ENCODE measurements at places on chromosomes 12 and 14.
A peak's percentile ranks its signal among the peaks of the same experiment; 100 is the strongest.

GRCh38 chr14:34671716-34672115, 41.8 kb upstream of the SNX6 start:
- no peak for DNase-seq

DNA sequence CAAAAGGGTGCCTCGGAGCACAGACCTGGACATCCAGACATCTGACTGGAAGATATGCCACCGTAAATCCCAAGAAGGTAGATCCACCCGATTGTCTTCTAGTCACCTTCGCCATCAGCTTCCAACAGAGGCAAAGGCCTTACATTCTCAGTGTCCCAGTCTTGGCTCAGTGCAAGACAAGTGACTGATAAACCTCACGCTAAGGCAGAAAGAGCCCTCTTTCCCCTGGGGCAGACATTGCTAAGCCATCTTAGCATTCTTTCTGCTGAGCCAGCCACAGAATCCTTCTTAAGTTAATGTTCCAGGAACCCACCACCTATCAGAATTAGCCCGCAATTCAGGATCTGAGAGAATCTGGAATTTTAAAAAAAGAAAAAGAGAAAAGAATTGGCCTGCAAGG, 4.3 kb upstream of the PLEKHG6 start:
- DNase-seq: no peak

DNA sequence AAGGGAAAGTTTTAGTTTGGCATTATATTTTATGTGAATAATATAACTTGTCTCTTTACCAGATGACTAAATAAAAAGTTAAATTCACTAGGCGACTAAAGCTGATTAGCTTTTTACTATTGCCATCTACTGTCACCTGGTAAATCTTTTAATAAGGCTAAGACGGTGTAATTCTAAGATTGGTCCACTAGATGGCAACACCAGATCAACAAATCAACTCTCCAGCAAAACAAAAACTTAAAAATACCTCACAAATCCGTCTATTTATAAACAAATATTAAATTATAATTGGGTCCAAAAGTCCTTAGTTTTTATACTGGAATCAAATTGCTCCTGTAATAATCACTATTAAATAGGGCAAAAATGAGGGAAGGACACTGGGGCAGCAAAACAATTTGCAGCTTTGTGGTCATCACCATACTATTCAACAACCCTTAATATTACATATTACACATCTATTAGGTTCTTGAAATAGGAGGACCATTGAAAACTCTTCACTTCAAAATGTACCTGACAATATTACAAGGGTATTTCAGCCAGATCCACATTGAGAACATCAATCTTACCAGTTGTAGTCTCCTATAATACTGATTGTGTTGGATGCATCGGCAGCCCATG, 47.9 kb downstream of the GALC start:
- no peak for DNase-seq

- DNase-seq: no peak
Measured at GRCh38 chr12:81809829-81810595, 50.9 kb upstream of the PPFIA2 start.

- DNase-seq: no peak
Measured at GRCh38 chr12:52252728-52253343, 19.8 kb downstream of the KRT7 start.

DNA sequence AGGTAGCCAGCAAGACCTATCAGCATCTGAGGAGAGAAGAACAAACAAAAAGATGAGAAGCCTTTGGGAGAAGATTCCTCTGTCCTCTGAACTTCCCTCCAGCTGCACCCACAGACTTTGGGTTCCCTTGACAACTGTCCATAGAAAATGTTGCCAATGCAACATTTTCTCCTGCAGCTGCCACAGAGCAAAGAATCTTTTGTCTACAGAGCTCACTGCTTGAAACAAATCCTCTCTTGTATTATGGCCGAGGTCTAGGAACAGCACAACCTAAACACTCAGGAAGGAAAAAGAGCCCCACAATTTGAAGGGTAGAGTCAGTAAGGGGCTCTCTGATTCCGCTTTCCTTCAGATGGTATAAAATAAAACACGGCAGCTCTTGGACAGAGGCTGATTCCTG, 14.3 kb downstream of the POMT2 start:
- peak; percentile 63 for DNase-seq

DNA sequence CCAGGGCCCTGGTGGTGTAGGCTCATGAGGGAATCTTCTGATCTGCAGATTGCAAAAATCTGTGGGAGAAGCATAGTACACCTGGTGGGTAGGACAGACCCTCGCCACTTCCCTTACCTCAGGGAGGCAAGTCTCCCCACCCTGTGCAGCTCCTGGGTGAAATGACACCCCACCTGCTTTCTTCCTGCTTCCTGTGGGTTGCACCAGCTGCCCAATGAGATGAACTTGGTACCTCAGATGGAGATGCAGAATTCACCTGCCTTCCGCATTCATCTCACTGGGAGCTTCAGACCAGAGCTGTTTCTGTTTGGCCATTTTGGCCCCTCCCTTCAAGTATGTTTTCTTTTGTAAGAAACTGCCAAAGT, 4.7 kb downstream of the CLEC2D start:
- no peak for DNase-seq

- no peak for DNase-seq
Measured at GRCh38 chr12:124884587-124885438, 21.1 kb upstream of the SCARB1 start.

DNA sequence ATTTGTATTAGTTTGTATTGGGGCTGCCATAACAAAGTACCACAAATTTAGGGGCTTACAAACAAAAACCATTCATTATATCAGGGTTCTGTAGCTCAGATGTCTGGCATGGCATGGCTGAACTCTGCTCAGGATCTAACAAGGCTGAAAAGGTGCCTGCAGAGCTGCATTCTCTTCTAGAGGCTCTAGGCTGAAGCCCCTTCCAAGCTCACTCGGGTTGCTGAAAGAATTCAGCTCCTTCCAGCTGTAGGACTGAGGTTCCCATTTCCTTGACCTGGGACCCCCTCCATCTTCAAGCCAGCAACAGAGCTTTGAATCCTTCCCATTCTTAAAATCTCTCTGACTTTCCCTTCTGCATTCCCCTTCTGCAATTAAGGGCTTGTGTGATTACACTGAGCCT, 90.7 kb downstream of the NUAK1 start:
- DNase-seq: no peak

- no peak for DNase-seq
Measured at GRCh38 chr14:92688434-92689375, 59.7 kb downstream of the LGMN start.

GRCh38 chr14:60356906-60357550, 108.0 kb downstream of the PPM1A start:
- no peak for DNase-seq
